Fibroblast of skin of back (primary cell): ENCODE measurements at places on chromosomes 5 and 9.

GRCh38 chr9:94981723-94982090, 255.2 kb downstream of the AOPEP start:
- DNase-seq, result no peak

DNA sequence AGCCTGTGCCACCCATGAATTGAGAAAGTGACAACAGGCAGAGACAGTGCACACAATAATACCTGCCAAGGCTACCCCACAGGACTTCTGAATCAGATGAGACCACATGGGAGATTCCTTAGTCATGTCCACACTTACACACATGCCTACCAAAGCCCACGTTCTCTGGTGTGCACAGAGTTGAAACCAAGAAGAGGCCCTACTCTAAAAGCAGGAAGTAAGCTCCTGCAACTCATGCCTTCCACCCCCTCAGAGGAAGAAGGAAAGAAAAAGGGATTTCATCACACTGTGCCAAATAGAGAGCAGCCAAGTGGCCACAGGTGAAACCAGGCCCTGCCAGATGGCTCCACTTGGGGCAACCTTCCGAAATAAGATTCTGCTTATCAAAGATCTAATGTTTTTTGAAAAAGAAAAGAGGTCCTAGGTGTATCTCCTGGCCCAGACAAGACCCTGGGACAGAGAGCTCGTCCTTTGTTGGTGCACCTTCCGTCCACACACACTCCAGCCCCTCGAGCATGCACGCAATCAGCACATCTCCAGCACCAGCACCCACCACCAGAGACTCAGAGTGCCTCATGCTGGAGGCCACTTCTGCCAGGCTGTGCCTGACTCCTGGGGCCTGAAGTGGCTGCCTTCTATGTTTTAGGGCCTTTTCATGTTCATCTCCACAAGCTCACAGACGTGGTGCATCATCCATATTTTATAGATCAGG, 114.6 kb upstream of the SPOCK1 start:
- DNase-seq, result no peak

GRCh38 chr5:54194318-54194717, 116.1 kb downstream of the ARL15 start:
- DNase-seq, result no peak

GRCh38 chr9:131839281-131840084, 99.6 kb upstream of the RAPGEF1 start:
- peak; percentile 83 for DNase-seq

GRCh38 chr9:35840881-35841644, 12.0 kb downstream of the TMEM8B start:
- DNase-seq, result no peak

DNA sequence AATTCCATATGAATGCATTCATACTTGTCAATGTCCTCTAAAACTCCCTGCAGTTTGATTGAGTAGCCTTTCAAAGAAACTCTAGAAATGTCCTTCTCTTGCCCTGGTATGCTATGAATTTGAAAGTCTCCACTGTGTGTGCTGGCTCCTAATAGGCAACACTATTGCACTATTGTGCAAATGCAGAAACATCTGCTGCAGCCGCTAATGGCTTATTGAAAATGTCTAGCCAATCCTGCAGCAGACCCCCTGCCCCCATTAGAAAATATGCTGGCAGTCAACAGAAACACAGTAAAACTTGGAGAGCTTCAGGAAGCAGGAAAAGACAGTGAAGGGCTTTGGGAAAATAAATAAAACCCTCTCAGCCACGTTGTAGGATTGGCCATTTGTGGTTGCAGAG, 87.3 kb upstream of the GRAMD2B start:
- peak; percentile 28 for DNase-seq

DNA sequence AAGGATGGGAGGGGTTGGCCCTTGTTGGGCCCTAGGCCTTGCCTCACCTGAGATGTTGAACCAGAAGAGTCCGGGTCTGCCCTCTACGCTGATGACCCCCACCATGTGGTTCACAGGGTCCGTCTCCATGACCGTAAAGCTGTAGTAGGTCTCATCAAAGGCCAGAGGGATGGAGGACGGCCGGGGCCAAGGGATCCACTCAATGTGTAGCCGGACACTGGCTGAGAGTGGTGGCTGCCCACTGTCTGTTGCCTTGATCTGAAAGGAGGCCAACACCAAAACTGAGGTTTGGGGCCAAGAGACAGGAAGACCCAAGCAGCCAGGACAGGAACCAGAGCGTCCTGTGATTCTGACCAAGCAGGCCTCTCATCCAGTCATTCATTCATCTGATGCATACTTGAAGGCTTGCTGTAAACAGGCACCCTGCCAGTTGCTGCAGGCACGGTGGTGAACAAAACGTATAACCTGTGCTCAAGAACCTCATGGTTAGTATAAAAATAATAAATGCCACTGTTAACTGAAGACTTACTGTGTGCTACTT, 37.9 kb downstream of the FAT2 start:
- no peak for DNase-seq

GRCh38 chr9:105064248-105065097, 136.5 kb upstream of the ABCA1 start:
- peak; percentile 98 for DNase-seq

DNA sequence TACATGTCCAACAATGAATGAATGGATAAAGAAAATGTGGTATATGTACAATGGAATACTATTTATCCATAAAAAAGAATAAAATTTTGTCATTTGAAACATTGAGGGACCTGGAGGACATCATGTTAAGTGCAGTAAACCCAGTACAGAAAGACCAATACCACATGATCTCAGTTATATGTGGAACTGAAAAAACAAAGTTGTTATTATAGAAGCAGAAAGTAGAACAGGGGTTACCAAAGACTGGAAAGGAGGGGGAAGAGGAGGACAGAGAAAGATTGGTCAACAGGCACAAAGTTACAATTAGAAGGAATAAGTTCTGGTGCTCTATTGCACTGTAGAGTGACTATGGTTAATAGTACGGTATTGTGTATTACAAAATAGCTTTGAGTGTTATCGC, 233.8 kb downstream of the SEMA6A start:
- no peak for DNase-seq

DNA sequence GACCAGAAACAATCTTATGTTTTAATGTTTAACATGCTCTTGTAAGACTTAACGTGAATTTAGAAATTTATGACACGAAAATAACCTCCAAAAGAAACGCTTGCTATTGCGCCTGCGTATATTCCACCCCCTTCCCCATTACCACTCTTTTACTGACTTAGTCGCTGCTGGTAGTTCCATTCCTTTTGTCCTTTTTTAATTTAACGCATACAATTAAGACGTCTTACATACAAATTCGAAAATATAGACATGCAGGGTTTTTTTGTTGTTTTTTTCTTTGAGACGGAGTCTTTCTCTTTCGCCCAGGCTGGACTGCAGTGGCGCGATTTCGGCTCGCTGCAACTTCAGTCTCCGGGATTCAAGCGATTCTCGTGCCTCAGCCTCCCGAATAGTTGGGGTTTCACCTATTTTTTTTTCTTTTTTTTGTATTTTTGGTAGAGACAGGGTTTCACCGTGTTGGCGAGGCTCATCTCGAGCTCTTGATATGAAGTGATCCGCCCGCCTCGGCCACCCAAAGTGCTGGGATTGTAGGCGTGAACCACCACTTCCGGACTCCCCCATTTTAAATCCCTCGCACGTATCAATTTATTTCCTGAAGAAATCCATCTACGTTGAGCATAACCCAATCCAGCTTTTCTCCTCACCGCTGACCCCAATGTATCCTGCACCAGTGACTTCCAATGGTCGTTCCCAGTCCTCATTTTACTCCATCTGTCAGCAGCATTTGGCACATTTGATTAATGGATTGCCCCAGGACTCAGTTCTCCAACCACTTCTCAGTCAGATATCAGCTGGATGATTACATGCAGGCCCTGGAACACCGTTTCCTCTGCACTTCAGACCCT, 684 bp upstream of the MED7 start:
- DNase-seq, result peak; percentile 36

DNA sequence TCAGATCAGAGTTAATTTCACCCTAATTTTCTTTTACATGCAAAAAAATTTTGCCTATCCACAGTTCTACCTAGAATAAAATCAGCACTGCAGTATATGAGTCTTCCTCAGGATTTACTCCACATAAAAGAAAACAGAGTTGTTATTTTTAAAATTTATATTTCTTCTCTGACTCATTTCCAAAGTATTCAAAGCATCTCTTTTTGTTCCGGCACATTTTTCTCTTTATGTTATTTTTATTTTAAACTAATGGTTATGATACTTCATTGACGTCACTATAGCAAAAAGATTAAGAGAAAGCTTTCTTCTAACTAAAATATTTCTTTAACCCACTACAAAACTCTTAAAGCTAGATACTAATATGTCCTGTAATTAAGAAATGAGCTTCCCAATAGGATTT, 590.4 kb downstream of the PRELID2 start:
- peak; percentile 83 for DNase-seq

DNA sequence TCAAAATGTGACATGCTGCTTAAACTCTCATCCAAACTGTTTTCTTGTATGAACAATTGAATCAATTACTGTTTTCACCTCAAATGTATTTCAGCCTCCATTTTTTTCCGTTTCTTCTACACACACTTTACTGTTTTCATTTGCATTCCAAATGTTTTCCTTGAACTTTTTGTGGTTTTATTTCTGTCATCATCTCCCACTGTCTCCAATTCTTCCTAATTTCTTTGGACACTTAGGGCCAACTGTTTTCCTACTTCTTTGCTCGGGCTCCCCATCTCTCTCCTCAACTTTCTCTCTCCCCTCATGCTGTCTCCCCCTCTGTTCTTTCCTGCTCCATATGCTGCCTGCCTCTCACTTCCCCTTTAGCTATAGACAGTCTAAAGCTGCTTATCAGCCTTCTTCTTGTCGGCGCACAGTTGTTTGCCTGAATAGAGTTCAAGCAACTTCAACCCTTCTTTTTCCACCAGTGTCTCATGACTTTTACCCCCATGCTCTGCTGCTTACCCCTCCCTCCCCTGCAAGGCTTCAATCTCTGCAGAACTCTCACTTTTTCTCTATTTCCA, 443.4 kb downstream of the DTWD2 start:
- peak; percentile 38 for DNase-seq

GRCh38 chr9:94611638-94612068, 18.0 kb upstream of the FBP2 start:
- DNase-seq, result no peak

DNA sequence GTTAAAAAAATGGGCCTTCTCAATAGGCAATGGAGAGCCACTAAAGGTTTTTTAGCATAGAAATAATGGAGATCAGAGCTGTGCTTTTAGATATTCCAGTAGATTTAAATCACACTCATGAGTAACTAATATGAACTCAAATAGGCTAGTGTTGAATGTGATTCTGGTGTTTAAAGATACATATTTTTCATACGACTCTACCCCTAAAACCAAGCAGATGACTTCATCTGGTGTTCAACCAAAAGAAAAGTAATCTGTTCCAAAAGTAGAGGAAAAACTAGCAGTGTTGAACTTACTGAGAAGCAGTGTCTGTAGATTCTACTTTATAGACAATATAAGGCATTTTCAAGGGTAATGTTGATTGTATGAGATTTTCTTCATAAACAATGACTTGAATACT, 138.1 kb downstream of the TSSK1B start:
- peak; percentile 60 for DNase-seq
